Stimulated activated CD4-positive, alpha-beta T cell treated with anti-CD3 and anti-CD28 coated beads, Interleukin-1b, Interleukin-23, amount 100 ng/mL, for 1 hour (primary cell): ENCODE measurements at places on chromosomes 3 and 15.

- DNase-seq, result no peak
Measured at GRCh38 chr3:133520286-133520685, 53.2 kb upstream of the CDV3 start.

DNA sequence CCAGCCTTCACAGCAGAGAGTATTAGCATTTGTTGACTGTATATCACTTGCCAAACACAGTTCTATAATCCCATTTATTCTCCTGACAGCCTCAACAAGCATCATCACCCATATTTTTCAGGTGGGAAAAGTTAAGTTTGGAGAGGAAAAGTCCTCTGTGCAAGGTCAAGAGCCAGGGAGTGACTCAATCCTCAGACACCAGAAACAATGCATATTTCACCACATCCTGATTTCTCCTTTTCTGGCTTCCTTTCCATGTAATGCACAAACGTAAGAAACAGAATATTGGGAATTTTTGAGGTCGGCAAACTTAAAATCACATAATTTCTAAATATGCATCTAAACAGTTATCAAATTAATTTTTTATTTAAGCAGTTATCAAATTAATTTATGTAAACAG, 116.0 kb upstream of the GADL1 start:
- DNase-seq, result no peak

DNA sequence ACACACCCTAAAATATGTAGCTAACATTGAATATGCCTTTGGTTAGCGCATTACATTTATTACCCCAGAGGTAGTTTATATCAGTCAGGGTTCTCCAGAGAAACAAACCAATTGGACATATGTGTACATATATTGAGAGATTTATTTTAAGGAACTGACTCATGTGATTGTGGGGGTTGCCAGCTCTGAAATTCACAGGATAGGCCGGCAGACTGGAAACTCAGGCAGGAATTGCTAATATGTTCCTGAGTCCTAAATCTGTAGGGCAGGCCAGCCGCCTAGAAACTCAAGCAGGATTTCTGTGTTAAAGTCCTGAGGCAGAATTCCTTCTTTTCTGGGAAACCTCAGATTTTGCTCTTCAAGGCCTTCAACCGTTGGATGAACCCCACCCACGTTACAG, 189.7 kb downstream of the CDIN1 start:
- DNase-seq, result no peak

GRCh38 chr3:55288657-55289056, 198.4 kb downstream of the WNT5A start:
- no peak for DNase-seq

DNA sequence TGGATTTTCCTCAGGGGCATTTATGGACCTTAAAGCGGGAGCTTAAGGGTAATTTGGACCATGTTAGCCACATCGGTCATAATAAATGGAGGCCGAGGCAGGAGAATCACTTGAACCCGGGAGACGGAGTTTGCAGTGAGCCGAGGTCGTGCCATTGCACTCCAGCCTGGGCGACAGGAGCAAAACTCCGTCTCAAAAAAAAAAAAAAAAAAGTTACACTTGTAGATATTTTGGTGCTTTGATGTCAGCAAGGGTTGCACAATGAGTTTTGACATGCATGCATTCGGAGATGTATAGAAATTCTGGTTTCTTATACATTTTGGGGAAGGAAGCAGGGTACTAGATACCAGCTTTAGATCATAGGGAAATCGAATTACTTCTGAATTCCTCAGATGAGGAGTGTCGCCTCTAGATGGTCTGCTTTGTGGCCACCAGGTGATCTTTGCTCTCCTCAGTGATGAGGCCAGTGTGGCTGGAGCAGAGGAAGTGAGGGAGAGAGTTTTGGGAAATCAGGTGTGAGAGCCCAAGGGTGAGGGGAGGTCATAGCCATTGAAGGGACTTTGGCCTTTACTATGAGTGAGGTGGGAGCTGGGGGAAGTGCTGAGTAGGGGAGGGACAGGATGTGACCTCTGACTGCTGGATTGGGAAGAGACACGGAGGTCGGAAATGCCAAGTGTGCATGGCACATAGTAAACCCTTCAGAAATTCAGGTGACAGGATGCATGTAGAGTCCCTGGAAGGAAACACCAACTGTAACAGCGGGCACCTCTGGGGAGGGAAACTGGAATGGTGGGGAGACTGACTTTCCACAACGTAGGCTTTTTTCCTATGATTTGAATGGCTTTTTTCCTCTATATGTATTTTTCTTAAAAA, 8.4 kb upstream of the RBSN start:
- DNase-seq, result no peak

GRCh38 chr3:15267502-15267901, 61.5 kb downstream of the CAPN7 start:
- no peak for DNase-seq

DNA sequence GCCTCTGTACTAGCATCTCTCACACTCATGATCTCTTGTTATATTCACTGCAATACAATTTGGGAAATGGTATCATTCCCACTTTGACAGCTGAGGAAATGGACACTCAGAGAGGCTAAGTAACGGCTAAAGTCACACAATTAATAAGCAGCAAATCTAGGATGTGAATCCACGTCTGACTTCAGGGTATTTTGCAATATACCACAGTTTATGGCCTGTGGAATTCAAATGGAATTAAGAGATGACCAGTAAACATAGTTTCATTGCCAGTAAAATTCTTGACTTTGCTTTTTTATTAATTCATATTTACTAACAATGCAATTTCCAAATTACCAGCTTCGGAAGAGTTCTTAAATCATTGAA, 61.1 kb downstream of the CCNL1 start:
- DNase-seq, result no peak

- no peak for DNase-seq
Measured at GRCh38 chr3:63998852-63999754, 24.2 kb downstream of the PSMD6 start.

DNA sequence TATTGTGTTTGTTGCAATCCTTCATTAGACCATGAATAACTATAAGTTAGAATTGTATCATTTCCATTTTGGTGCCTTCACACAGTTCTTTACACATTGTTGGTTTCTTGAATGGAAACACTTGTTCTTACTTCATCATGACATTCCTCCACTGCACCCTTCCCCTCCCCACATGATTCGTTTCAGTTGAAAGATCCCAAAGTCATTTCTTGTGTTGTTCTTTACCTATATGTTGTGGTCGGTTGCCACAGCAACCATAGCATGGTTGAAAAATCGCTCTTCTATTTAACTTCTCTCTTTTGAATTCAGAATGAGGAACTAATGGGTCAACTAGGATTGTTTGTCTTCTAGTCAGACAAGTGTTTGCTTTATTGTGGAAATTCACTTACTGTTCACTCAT, 103.3 kb downstream of the IL1RAP start:
- no peak for DNase-seq

DNA sequence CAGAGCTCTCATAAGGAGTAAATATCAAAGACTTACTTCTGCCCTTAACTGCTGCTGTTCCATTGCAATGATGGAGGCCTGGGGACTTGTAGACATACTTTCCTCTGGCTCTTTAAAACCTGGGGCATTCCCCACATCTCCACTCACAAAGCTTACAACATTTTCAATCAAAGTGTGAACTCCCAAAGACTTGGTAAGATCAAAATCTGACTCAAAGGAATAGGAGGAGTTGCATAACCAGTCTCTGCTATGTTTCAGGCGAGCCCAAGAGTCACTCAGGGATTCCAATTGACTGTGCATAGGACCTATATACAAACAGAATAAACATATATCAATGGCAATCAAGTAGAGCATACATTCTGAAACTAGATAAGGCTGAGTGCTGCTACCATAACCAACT, 101.5 kb downstream of the FBXL22 start:
- no peak for DNase-seq

DNA sequence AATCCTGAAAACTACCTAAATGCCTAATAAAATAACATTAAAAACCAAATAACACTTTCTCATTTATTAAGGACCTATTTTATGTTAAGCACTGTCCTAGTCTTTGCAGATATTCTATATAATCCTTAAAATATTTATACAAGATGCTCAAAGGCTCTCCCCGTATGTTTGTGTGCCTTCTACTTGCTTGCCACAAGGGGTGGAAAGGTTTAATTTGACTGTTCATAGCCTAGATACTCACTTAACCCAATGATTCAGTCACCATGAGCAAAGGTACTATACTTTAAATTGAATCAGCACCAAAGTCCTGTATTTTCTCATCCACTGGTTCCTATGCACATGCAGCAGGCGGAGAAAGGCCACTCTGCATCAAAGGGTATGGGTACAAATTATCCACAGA, 32.0 kb downstream of the LSAMP start:
- no peak for DNase-seq

- no peak for DNase-seq
Measured at GRCh38 chr3:123352134-123352554, 96.7 kb downstream of the ADCY5 start.

GRCh38 chr3:59256230-59256629, 206.4 kb upstream of the CFAP20DC start:
- no peak for DNase-seq

- no peak for DNase-seq
Measured at GRCh38 chr3:54093491-54094248, 28.7 kb upstream of the CACNA2D3 start.

DNA sequence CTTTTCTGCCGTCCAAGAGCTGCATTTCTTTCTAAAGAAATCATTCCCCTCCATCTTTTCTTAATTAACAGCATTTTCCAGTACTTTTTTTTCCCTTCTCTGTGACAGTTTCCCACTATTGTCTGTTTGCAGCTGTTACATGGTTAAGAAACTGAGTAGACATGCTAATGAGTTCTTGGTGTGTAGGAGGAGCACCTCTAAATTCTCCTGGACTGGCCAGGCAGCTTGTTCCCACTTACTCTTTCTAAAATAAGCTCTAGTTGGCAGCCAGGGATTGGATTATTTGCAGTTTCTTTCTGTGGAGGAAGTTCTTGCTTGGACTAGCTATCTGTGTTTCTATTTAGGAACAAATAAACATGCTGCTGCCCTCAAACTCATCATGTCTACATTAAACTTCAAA, 235.1 kb upstream of the GAP43 start:
- DNase-seq, result no peak

- DNase-seq, result no peak
Measured at GRCh38 chr3:63538919-63539318, 113.6 kb upstream of the SNTN start.

DNA sequence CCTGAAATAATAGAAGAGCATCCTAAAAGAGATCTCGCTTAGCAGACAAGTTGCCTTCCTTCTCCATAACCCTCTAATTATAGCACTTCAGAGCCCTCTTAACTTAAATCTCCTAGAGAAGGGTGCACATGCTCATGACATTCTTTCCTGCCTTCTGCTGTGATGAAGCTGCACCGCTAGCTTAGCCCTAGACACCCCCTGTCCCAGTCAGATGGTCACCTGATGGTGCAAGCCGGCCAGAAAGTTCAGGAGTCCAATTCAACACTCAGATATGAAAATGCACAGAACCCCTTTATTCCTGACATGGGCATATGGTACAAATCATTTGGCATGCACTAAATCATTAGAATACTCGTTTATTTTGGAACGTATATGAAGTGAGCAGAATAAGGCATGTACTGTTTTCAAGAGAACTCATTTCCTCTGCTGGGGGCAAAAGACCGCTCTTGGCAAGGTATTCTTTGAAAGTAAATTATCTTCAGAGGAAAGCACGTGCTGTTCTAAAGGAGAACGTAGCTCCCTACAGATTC, 420.4 kb upstream of the PROK2 start:
- no peak for DNase-seq

DNA sequence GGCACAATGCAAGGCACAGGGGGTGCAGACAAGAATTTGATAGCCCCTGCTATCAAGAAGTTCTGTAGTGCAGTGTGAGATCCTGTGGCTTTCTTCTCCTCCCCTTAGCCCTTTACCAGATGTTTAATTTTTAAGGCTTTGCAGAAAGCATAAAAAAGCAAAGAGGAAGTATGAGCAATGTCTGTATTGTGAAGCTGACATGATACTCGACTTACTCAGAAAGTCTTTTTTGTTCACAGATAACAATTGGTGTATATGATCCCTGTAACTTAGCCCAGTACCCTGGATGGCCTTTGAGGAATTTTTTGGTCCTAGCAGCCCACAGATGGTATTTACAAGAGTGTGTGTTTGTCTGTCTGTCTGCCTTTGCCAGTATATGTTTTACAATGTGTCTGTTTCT, 58.9 kb downstream of the ATG7 start:
- DNase-seq, result no peak

DNA sequence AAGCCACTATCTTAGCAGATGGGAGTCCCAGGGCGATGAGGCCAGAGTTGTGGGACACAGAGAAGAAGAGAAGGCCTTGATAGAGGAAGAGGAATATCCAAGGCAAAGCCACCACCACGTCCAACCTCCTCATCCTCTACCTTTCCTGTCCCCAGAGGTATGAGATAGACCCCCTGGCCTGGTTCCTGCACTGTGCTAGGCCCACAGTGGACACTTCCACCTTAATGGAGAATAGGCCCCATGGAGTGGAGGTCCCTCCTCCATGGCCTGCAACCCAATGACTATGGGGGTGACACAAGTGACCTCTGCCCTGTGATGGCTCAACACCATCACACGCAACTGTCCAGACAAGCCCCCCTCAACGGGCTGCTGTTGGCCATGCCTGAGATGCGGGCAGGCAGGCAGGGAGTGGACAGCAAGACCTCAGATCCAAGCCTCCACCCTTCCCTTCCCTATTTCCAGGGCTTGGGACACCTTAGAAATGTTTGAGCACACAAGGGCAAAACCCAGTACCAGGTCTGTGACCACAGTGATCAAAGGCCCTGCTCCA, 36.8 kb downstream of the GRAMD2A start:
- no peak for DNase-seq

GRCh38 chr15:62957130-62957529, 85.4 kb upstream of the TPM1 start:
- DNase-seq, result no peak

- no peak for DNase-seq
Measured at GRCh38 chr3:141878326-141878725, 1.9 kb downstream of the ATP1B3 start.
